ENCODE measurements at places on chromosomes 3 and 15. TPM values are rescaled to one million over a fixed set of nuclear protein-coding genes. Genes with fewer than 3 reads are reported as not detected.

DNA sequence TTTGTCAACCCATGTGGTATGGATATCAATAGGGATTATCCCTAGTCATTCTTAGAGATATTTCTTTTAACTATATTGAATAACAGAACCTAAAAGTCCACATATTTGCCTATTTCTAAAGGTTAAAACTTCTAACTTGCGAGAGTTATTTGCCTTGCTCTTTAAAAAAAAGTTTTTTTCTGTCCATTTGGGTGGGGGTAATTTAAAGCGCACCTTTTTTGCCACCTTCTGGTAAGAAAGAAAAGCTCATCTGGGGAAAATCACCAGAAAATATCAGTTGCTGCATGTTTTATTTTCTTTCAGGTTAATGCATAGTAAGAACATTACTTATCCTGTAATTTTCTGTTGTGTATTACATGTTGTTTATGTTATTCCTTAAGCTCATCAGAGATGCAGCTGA lies 242.0 kb upstream of the GOLGA6L4 start:
- H3K4me3 ChIP-seq, result no peak overlapping the region
- DNase-seq, result no peak
- H3K36me3 ChIP-seq, result no peaks in the 10 kb centered on the region
- peaks cover 31% of the 10 kb centered on the region for H3K4me1 ChIP-seq

TMC3 gene
- polyA plus RNA-seq, result 0.04 TPM

DNA sequence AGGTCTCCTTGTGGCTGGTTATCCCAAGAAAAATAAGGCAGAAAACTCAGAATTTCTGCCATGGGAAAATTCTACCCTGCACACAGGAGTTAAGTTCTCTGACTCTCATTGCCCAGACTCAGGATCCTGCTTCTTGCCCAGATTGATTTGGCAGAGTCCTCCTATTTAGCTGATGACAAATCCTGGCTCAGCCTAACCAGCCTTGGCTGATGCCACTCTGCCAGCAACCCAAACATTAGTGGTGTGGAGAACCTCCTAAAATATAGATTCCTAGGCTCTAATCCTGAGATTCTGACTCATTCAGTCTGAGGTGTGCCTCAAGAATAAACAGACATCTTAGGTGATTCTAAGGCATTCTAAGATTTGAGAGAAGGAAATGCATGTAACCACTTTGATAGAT lies 60.5 kb upstream of the ACTC1 start:
- no peak for DNase-seq
- H3K36me3 ChIP-seq, result peaks cover 20% of the 10 kb centered on the region
- H3K4me1 ChIP-seq, result no peaks in the 10 kb centered on the region

DNA sequence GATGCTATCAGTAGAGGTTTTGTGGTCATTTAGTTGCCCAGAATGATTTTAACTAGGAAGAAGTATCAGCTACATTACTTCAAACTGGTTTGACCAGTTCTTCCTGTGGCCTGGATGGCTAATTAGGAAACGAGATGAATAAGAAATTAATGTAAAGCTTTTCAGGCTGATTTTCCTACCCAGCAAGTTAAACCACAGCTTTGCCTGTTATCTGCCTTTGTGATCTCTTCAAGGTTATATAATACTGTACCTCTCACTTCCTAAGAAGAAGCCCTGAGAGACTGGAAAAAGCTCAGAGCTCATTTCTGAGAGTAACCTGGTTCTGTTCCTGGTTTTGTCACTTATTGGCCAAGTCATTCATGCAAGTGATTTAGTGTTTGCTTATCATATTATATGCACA lies 782.2 kb upstream of the GOLIM4 start:
- H3K27me3 ChIP-seq, result no peaks in the 10 kb centered on the region
- no peak overlapping the region for H3K27ac ChIP-seq
- H3K36me3 ChIP-seq, result no peaks in the 10 kb centered on the region
- H3K4me1 ChIP-seq, result no peaks in the 10 kb centered on the region

- DNase-seq, result no peak
- H3K27ac ChIP-seq, result no peak overlapping the region
Measured at GRCh38 chr3:192417559-192418055, 309.7 kb downstream of the FGF12 start.

- H3K36me3 ChIP-seq, result no peaks in the 10 kb centered on the region
- no peak overlapping the region for H3K4me3 ChIP-seq
- no peaks in the 10 kb centered on the region for H3K27me3 ChIP-seq
- no peaks in the 10 kb centered on the region for H3K4me1 ChIP-seq
- DNase-seq, result no peak
Measured at GRCh38 chr3:71103430-71103921, 480.1 kb downstream of the FOXP1 start.

DNA sequence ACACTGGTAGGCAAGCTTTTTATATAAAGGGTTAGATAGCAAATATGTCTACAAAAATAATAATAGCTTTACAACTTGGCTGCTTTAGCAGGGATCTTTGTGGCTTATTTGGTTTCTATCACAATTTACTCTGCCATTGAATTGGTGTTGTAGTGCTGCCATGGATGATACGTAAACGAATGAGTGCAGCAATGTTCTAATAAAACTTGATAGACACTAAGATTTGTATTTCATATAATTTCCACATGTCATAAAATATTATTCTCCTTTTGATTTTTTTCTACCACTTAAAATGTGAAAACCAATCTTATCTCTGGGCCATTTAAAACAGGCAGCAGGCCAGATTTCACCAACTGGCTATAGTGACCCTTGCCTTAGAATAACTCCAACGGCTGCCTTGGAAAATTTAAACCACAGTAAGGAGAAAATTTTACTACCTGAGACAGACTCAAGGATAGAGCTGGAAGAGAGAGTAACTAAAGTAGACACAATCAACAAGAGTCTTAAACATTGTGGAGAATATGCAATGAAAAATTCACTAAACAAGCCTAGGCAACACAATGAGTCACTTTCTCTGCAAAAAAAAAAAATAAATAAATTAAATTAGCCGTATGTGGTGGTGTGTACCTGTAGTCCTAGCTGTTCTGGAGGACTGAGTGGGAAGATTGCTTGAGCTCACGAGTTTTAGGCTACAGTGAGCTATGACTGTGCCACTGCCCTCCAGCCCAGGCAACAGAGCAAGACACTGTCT lies 8.1 kb downstream of the NPHP3 start:
- no peaks in the 10 kb centered on the region for H3K4me1 ChIP-seq
- no peak for DNase-seq
- no peak overlapping the region for H3K4me3 ChIP-seq
- H3K27me3 ChIP-seq, result no peaks in the 10 kb centered on the region

- H3K4me1 ChIP-seq, result no peaks in the 10 kb centered on the region
- DNase-seq, result no peak
- no peaks in the 10 kb centered on the region for H3K27me3 ChIP-seq
- no peaks in the 10 kb centered on the region for H3K36me3 ChIP-seq
Measured at GRCh38 chr15:31528846-31529245, 202.2 kb downstream of the KLF13 start.
